ENCODE measurements at places on chromosomes 7 and 10. TPM values are rescaled to one million over a fixed set of nuclear protein-coding genes. Genes with fewer than 3 reads are reported as not detected.

DNA sequence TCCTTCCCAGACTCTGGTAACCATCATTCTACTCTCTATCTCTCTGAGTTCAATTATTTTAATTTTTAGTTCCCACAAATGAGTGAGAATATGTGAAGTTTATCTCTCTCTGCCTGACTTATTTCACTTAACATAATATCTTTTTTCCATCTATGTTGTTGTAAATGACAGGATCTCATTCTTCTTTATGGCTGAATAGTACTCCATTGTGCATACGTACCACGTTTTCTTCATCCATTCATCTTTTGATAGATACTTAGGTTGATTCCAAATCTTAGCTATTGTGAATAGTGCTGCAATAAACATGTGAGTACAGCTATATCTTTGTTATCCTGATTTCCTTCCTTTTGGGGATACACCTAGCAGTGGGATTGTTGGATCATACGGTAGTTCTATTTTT lies 23.9 kb downstream of the RPA3 start:
- no peak for DNase-seq

- DNase-seq: no peak
Measured at GRCh38 chr10:5291501-5292195, 73.1 kb upstream of the UCN3 start.

- no peak for DNase-seq
Measured at GRCh38 chr10:69239816-69240434, 19.8 kb downstream of the HKDC1 start.

GRCh38 chr7:55509322-55509721 lies 63.0 kb downstream of the VOPP1 start:
- DNase-seq: no peak

WBP1L gene
- 30.8 TPM for total RNA-seq

AKR1D1 gene
- total RNA-seq: not detected

GIMAP8 gene
- total RNA-seq: 0.22 TPM

Data from activated B cell treated with CpG ODN at 0.5 μM for 24 hours (primary cell).